Activated CD4-positive, alpha-beta T cell treated with anti-CD3 and anti-CD28 coated beads for 36 hours (primary cell): ENCODE measurements at places on chromosomes 7 and 10. TPM values are rescaled to one million over a fixed set of nuclear protein-coding genes. Genes with fewer than 3 reads are reported as not detected.

DNA sequence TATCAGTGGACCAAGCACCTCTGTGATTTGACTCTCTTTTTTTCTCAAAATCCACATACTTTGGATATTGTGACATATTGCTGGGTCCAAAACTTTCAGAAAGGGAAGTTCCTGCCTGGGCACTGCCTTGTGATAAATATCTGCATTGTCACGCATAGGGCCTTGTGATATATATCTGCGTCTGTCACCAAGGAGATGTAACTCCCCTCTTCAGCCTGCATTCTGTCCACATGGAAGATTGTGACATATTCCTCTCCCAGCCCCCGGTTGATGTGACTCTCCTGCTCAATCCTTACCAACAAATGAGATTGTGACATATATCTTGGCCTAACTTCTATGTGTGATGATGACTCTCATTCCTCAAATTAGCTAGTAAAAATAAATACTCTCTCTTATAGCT is 25.4 kb upstream of the ZNF107 start:
- no peaks in the 10 kb centered on the region for H3K4me1 ChIP-seq
- H3K4me3 ChIP-seq: no peak overlapping the region
- no peaks in the 10 kb centered on the region for H3K36me3 ChIP-seq
- H3K27ac ChIP-seq: no peak overlapping the region
- no peaks in the 10 kb centered on the region for H3K27me3 ChIP-seq

DNA sequence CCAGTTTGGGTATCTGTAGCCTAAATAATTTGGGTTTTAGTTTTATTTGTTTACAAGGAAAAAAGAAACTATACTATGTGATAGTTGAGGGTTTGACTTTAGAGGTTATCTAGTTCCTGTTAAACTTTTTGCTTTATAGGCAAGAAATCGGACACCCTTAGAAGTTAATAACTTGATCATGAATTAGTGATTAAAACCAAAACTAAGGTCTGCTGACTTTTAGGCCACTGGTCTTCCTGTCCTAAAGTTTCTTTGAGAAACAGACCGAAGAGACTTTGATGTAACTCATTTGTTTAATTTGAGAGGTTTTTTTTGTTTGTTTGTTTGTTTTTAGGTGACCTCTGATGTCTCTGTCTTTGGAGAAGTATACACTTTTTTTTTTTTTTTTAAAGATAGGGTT is 59.7 kb downstream of the PHTF2 start:
- H3K27me3 ChIP-seq: no peaks in the 10 kb centered on the region
- no peak for DNase-seq
- no peak overlapping the region for H3K27ac ChIP-seq
- peaks cover 10% of the 10 kb centered on the region for H3K36me3 ChIP-seq
- H3K4me1 ChIP-seq: peaks cover 28% of the 10 kb centered on the region

- H3K4me1 ChIP-seq: peaks cover 16% of the 10 kb centered on the region
- H3K27ac ChIP-seq: no peak overlapping the region
- DNase-seq: no peak
- H3K36me3 ChIP-seq: no peaks in the 10 kb centered on the region
- H3K27me3 ChIP-seq: no peaks in the 10 kb centered on the region
Measured at GRCh38 chr10:109992485-109992884, 15.3 kb upstream of the ADD3 start.

GRCh38 chr10:14056610-14057332 is 274.0 kb downstream of the FRMD4A start:
- peaks cover 3% of the 10 kb centered on the region for H3K27me3 ChIP-seq
- peaks cover 2% of the 10 kb centered on the region for H3K36me3 ChIP-seq
- H3K4me1 ChIP-seq: no peaks in the 10 kb centered on the region
- no peak overlapping the region for H3K4me3 ChIP-seq
- DNase-seq: no peak
- no peak overlapping the region for H3K27ac ChIP-seq

DNA sequence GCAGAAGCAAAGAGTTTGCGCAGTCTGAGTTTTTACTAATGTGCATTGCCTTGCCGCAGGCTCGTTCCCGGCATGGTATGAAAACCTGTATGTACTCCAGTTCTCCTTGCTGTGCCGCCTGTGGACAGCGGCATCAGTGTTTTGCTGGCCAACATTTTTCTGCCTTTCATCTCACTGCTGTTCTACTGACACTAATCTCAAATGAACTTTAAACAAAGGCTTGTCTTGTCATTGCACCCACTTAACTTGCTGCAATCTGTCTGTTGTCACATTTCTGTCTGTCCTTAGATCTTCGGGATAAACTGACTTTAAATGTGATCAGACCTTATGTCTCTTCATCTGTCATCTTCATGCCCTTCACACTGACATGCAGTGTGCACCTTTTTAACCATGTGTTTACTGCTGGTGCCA is 71.7 kb upstream of the ZNRF2 start:
- peaks cover 2% of the 10 kb centered on the region for H3K27me3 ChIP-seq
- H3K27ac ChIP-seq: no peak overlapping the region
- H3K4me3 ChIP-seq: no peak overlapping the region
- DNase-seq: no peak

DNA sequence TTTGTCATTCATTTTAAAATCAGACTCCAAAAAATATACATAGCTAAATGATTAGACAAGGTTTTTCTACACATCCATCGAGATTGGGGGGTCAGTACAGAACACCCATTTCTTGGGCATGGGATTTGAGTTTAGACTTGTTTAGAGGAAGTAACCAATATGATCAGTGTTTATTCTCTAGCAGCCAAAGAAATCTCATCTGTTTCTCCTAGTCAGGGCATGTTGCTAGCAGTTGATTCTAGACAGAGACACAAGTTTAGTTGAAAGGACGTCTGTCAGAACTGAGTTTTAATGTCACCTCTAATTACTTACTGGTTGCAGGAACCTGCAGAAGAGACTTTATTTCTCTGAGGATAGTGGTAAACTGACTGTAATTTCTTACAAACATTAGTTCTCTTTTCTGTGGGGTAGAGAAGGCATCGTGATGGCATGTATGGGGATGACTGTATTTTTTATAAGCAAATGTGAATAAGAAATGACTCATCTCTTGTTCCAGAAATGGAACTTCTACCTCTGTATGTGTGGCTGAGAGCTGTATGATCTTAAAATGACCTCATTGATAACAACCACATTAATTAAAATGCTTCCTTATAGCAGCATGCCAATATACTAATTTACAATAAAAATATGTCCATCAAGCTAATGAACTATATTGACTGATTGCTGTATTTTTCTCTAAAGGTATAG is 30.6 kb upstream of the RHOBTB1 start:
- peaks cover 13% of the 10 kb centered on the region for H3K27me3 ChIP-seq
- no peak for DNase-seq
- H3K4me3 ChIP-seq: peak overlapping the region; percentile 10

- no peaks in the 10 kb centered on the region for H3K36me3 ChIP-seq
- DNase-seq: no peak
- H3K27ac ChIP-seq: no peak overlapping the region
- H3K27me3 ChIP-seq: peaks cover 15% of the 10 kb centered on the region
- no peaks in the 10 kb centered on the region for H3K4me1 ChIP-seq
Measured at GRCh38 chr7:121006711-121007315, 18.3 kb downstream of the CPED1 start.

GRCh38 chr10:13659887-13660550 is 73.3 kb downstream of the PRPF18 start:
- no peaks in the 10 kb centered on the region for H3K36me3 ChIP-seq
- no peaks in the 10 kb centered on the region for H3K27me3 ChIP-seq
- no peak overlapping the region for H3K27ac ChIP-seq
- DNase-seq: peak; percentile 83

GRCh38 chr7:3880228-3880987 is 579.4 kb downstream of the SDK1 start:
- H3K27ac ChIP-seq: no peak overlapping the region
- no peaks in the 10 kb centered on the region for H3K4me1 ChIP-seq
- no peaks in the 10 kb centered on the region for H3K36me3 ChIP-seq
- no peak for DNase-seq
- no peak overlapping the region for H3K4me3 ChIP-seq

- no peaks in the 10 kb centered on the region for H3K36me3 ChIP-seq
- no peak overlapping the region for H3K27ac ChIP-seq
- H3K4me1 ChIP-seq: no peaks in the 10 kb centered on the region
Measured at GRCh38 chr10:73581918-73582317, 9.2 kb downstream of the USP54 start.

DNA sequence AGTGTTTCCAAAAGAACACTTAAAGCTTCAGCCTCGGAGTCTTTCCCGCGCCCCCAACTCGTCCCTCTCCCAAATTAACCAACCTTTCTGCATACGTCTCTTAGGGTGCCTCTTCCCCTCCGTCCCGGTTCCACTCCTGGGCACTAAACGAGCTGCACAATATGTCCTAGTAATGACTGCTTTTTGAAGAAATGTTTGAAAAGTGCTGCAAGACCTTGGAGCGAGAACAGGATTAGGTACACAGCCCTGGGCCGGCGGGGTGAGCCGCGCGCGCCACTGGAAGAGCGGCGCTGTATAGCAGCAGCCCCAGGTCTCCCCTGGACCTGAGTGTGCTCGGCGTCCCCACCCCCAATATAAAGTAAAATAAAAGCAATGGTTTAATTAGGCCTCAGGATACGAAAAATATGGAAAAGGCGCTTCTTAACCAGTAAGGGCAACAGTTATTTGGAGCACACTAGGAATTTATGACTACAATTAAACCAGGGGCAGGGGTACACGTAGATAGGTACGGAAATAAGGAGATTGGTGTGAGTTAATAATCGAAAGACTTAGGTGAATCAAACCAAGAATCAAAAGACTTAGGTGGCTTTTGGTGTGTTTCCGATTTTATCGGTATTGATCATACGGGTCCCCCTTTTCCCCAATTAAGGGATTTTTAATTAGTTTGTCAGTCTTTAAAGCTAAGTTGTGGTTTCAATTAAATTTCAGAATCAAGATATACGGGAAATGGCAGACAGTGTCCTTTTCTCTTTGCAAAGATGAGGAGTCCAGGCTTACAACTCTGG is 1.9 kb downstream of the TET1 start:
- peaks cover 42% of the 10 kb centered on the region for H3K27me3 ChIP-seq
- H3K27ac ChIP-seq: no peak overlapping the region
- no peaks in the 10 kb centered on the region for H3K36me3 ChIP-seq
- DNase-seq: no peak
- H3K4me1 ChIP-seq: peaks cover 22% of the 10 kb centered on the region

DNA sequence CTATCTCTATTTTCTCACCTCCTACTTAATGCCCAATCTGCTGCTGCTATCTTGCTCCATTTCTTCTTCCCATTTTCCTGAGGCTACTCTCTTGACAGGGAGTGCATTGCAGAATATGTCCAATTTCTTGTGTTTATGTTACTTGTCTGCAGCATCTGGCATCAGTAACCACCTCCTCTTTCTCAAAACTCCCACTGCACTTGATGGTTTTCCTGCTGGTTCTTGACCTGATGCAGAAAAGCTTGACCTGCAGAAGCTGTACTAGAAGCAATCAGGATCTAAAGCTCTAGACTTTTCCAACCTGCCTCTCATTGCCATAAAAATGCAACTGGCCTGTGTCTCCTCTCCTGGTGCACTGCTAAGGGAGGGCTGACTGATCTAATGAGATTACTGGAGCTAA is 287.8 kb downstream of the ZEB1 start:
- H3K36me3 ChIP-seq: no peaks in the 10 kb centered on the region
- H3K27ac ChIP-seq: no peak overlapping the region
- H3K4me1 ChIP-seq: peaks cover 9% of the 10 kb centered on the region
- no peak overlapping the region for H3K4me3 ChIP-seq

DNA sequence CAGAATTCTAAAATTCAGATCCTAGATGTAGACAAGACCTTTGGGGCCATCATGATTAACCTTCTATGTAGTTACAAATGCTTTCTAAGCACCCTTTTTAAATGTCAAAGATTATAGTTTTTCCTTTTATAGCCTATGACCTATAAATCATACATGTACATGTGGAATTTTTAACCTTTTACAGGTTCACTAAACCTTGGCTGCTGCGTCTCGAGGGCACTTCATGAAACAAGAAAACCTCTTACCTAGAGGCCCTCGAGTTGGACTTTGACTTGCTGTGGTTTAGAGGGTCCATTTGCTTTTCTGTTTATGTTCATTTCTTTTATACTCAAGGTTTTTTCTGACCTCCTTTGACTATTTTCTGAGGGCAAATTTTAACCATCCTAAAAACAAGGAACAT is 302.2 kb downstream of the CSTF2T start:
- no peak overlapping the region for H3K4me3 ChIP-seq
- no peak overlapping the region for H3K27ac ChIP-seq
- H3K4me1 ChIP-seq: no peaks in the 10 kb centered on the region
- no peak for DNase-seq
- H3K27me3 ChIP-seq: peaks cover 6% of the 10 kb centered on the region

DNA sequence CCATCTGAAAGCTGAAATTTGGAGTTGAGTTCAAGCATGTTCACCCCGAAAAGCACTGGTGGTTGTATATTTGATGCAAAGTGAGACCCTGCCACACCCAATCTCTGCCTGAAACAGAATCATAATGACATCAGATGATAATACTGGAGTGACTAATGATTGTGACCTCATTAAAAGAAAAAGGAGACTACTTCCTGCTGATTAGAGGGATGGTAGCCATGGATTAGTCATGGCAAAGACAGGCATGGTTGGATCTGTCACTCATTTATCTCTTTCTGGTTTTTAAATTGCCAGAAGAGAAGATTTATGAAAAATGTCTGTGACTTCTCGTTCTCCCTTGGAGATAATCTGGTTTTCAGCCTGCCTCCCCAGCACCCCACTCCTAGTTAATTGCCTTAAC is 101.2 kb downstream of the BAMBI start:
- peaks cover 3% of the 10 kb centered on the region for H3K27me3 ChIP-seq
- H3K36me3 ChIP-seq: no peaks in the 10 kb centered on the region
- no peak overlapping the region for H3K27ac ChIP-seq
- H3K4me1 ChIP-seq: peaks cover 4% of the 10 kb centered on the region
- H3K4me3 ChIP-seq: no peak overlapping the region

- no peaks in the 10 kb centered on the region for H3K36me3 ChIP-seq
- H3K4me3 ChIP-seq: no peak overlapping the region
- H3K27ac ChIP-seq: no peak overlapping the region
- DNase-seq: no peak
- peaks cover 8% of the 10 kb centered on the region for H3K27me3 ChIP-seq
Measured at GRCh38 chr10:24438800-24439199, 229.9 kb downstream of the KIAA1217 start.

GRCh38 chr7:1919539-1920265 is 249.6 kb downstream of the ELFN1 start:
- peak overlapping the region; percentile 76 for H3K27ac ChIP-seq
- H3K36me3 ChIP-seq: peaks cover 10% of the 10 kb centered on the region
- peaks cover 11% of the 10 kb centered on the region for H3K27me3 ChIP-seq

- no peaks in the 10 kb centered on the region for H3K27me3 ChIP-seq
- no peak overlapping the region for H3K4me3 ChIP-seq
- H3K27ac ChIP-seq: no peak overlapping the region
- peaks cover 39% of the 10 kb centered on the region for H3K36me3 ChIP-seq
- peaks cover 15% of the 10 kb centered on the region for H3K4me1 ChIP-seq
Measured at GRCh38 chr10:79292891-79293746, 54.1 kb upstream of the PPIF start.

Gene HOXA7
- total RNA-seq: not detected

Gene A1CF
- total RNA-seq: not detected

Gene ANKRD22
- 0.37 TPM for total RNA-seq

Gene PRTFDC1
- 0.32 TPM for total RNA-seq

Gene CAV1
- 0.25 TPM for total RNA-seq

Gene CCL26
- 0.39 TPM for total RNA-seq

Gene OR2A42
- not detected for total RNA-seq

Gene CALHM1
- total RNA-seq: not detected

Gene OPTN
- total RNA-seq: 57.4 TPM

Gene NEBL
- 0.04 TPM for total RNA-seq

Gene CPA2
- total RNA-seq: 0.18 TPM

Gene AZGP1
- total RNA-seq: not detected

Gene ADCY1
- 1.2 TPM for total RNA-seq
